Activated naive CD8-positive, alpha-beta T cell treated with anti-CD3 and anti-CD28 coated beads for 36 hours (primary cell): ENCODE measurements at places on chromosomes 7 and 10. TPM values are rescaled to one million over a fixed set of nuclear protein-coding genes. Genes with fewer than 3 reads are reported as not detected.

ACSM6 gene
- total RNA-seq, result not detected

NUTM2B gene
- total RNA-seq, result 0.94 TPM

GRCh38 chr7:151982806-151983205 lies 26.6 kb downstream of the GALNTL5 start:
- no peak overlapping the region for H3K4me3 ChIP-seq
- no peak overlapping the region for H3K27ac ChIP-seq
- H3K27me3 ChIP-seq, result peaks cover 9% of the 10 kb centered on the region
- H3K36me3 ChIP-seq, result no peaks in the 10 kb centered on the region
- no peak for DNase-seq

FRMD4A gene
- 7.2 TPM for total RNA-seq

DNA sequence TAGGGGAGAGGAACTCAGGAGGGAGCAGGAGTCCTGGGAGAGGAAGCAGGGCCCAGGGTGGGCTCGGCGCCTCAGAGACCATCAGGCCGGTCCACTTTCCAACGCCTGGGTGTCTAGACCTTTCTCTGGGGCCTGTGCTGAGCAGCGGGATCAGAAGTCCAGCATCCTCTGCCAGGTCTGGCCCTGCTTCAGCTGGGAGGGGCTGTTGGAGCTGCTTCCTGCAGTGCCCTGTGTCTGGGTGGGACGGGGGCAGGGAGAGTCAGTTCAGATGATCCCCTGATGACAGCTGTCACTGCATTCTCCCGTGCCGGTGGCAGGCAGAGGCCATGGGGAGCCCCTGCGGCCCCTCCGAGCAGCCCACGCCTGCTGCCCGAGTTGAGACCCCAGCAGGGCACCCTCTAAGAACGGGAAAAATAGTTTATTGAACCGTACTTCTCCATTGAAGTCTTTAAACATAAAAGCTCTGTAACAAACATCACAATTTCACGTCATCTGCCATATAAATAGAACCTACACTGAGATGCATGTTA lies 23.3 kb downstream of the AP5Z1 start:
- peaks cover 11% of the 10 kb centered on the region for H3K4me1 ChIP-seq
- peaks cover 8% of the 10 kb centered on the region for H3K36me3 ChIP-seq
- no peak overlapping the region for H3K4me3 ChIP-seq

DENND2A gene
- total RNA-seq, result not detected

DNA sequence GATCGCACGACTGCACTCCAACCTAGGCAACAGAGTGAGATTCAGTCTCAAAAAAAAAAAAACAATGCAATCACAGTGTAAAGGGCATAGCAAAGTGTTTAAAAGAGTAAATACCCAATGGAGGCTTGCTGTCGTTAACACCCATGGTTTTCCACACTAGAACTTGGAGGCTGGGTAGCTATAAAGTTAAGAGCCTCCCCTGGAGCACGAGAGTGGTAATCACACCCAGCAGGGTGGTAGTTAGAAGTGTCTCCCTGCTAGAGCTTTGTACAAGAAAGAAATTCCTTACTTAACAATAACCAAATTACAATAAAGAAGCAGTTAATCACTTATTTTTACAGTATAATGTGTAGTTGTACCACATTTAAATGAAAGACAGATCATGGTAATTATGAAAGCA lies 1078.9 kb downstream of the NRG3 start:
- H3K27me3 ChIP-seq, result no peaks in the 10 kb centered on the region
- H3K4me1 ChIP-seq, result no peaks in the 10 kb centered on the region
- no peak overlapping the region for H3K4me3 ChIP-seq
- H3K36me3 ChIP-seq, result no peaks in the 10 kb centered on the region

DNA sequence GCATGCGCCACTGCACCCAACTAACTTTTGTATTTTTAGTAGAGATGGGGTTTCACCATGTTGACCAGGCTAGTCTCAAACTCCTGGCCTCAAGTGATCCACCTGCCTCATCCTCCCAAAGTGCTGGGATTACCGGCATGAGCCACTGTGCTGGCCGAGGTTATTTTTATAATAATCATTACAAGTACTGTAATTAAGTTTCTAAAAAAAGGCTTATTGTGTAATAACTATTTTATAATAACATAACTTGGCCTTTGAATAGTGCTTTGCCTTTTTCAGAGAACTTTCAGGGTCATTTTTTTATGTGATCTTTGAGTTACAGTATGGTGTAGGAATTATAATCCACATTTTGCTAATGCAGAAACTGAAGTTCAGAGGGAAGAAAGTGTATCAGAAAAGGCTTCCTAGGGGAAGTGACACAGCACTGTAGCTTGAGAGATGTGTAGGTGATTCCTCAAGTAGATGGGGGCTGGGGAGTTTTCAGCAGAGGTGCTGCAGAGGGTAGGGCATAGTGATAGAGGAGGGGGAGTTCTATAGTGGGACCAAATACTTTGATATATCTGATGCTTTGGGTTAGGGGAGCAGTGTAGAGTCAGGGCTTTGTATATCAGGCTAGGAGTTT lies 9.2 kb upstream of the SYPL1 start:
- peaks cover 29% of the 10 kb centered on the region for H3K4me1 ChIP-seq
- no peak overlapping the region for H3K4me3 ChIP-seq
- H3K36me3 ChIP-seq, result no peaks in the 10 kb centered on the region
- DNase-seq, result no peak

DNAJC1 gene
- 26.9 TPM for total RNA-seq

- DNase-seq, result no peak
- no peak overlapping the region for H3K4me3 ChIP-seq
- H3K27ac ChIP-seq, result no peak overlapping the region
- peaks cover 5% of the 10 kb centered on the region for H3K36me3 ChIP-seq
- no peaks in the 10 kb centered on the region for H3K27me3 ChIP-seq
Measured at GRCh38 chr10:95664543-95664942, 8.0 kb upstream of the ALDH18A1 start.

SLC26A3 gene
- not detected for total RNA-seq
